Ecto neural progenitor cell (in vitro differentiated cells): ENCODE measurements at places on chromosomes 2 and 18.

GRCh38 chr18:5449858-5450509, 93.8 kb downstream of the EPB41L3 start:
- no peak for DNase-seq

DNA sequence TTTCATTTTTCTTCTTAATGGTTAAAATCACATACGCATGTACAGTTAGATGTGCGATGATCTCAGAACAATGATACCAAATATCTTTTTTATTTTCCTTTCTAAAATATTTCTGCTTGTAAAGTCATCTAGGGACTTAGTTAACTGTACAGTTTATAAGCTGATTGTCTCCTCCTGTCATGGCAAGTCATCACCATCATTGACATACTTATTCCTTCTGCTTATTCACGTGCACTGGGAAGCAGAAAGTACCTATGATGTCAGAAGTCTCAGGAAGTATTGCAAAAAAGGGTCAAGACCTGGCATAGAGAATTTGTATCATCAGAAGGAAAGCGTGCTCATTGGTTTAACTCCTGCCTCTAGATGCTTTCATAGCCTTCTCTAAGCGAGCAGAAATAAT, 154.2 kb downstream of the DSC3 start:
- DNase-seq = no peak

DNA sequence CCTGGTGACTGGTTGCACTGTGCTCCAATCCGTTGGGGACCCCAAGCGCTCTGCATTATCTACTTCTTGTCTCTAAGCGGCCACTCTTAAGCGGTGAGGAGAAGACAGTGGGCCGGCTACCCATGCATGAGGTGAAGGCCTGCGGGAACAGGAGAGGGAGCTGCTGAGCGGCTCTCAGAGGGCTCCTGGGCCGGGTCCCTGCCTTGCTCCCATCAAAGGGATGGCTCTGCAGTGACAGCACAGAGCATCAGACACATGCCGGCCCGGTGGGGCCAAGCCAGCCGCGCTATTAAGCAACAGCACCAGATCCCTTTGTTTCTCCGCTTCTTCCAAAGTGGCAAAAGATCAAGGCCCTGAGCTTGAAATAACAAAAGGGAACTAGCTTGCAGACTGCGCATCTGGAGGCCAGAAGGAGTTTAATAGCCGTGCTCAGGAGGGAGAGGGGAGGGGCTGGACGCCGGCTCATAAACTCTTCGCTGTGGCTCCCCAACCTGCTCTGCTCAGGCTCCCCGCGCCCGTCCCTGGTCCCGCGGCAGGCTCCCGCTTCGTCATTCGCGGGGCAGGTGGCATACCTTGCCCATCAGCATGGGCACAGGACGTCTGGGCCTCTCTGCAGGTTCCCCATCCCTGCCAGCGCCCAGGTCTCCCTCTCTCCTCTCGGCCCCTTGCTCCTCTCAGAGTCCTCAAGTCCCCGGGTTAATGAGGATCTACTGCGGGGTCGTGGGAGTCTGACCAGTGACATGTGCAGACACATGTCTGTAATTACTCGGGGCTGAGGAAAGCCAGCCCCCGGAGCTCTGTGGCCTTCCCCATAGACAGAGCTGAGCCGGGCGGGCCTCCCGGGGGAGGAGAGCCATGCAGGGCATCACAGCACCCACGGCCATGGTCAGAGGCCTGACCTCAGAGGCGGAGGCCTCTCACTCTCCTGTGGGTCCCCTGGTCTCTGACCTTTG, 96.7 kb downstream of the ASB1 start:
- peak; percentile 67 for DNase-seq

DNA sequence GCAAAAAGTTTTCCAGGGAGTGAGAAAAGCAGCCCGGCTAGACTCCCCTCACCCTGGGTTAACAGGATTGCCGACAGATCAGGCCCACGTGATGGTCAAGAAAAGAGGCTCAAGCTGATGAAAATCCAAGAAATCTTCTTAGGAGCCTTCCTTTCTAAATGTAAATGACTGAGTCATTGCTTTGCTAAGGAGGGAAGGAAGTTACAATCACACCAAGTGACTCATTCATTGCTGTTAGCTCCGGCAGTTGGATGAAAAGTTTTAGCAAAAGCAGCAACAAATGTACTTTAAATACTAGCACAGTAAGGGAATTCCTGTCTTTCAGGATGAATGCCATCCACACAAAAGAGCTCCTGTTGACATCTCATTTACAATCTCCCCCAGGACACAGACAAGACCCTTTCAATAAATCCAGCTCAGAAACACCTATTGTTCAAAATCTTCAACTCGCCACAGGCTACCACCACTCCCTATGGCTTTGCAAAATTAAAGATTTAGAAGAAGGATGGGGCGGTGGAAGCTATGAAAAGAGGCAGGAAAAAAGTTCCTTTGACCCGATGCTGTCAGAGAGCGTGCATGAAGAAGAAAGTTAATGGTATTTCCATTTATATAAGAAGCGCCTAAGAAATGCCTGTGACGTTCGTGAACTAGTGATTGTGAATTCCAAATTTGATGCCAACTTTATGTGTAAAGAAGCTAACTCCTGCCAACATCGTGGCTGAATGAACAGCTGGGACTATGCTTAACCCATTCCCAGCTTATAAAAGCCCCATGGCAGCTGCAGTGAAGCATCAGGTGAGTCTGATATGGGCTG, 153.7 kb downstream of the TGIF1 start:
- DNase-seq = peak; percentile 75

- DNase-seq = no peak
These were observed 162.7 kb downstream of the INHBB start for GRCh38 chr2:120508567-120509041.

DNA sequence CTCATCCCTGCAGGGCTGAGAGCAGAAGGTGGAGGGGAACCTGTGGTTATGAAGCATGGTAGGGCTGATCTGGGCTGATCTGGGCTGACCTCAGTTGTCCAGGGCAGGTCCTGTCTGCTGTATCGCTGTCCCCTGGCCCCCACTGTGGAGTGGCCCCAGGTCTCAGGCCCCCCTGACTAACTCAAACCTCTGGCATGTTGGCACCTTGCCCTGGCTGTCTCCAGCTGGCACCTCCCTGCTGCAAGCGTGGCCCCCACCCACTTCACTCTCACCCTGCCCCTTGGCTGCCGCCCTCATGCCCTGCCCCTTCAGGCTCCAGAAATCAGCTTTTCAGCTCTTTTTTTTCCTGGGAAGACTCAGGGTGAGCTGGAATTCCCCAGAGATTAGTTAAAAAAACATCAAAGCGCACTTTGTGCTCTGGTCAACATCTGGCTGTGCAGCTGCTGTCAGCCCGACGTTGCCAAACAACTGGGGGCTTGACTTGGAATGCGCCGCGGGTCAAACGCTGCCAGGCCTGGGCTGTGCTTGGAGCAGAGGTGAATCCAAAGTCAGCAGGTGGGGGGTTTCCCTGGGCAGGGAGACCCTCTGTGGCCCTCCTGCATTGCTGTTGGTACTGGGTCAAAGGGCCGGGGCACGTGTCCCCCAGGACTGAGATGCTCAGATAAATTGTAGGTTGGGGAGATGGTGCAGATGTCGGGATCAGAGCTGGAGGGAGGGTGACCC, 173.8 kb upstream of the HDAC4 start:
- peak; percentile 80 for DNase-seq

- no peak for DNase-seq
These were observed 69.1 kb upstream of the MAP4K3 start for GRCh38 chr2:39506215-39506614.

DNA sequence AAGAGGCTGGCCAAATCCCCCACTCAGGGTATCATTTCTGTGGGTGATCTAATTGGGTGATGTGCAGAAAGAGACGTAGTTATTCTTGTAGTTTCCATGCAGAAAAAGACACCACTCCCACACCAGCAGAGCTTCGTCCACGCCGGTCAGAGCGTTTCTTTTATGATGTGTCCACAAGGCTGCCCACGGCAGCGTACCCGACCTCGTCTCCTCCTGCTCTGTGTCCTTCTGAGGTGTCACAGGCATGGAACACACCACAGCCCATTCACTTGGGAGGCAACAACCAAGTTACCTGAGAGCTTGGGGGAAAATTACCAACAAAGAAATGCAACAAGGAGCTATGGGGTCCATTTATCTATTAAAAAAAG, 131.3 kb downstream of the PXDN start:
- no peak for DNase-seq
